ENCODE measurements at places on chromosomes 3 and 15. TPM values are rescaled to one million over a fixed set of nuclear protein-coding genes. Genes with fewer than 3 reads are reported as not detected.

NAALADL2 gene
- total RNA-seq, result 5.9 TPM

BCL2A1 gene
- not detected for total RNA-seq

CYP8B1 gene
- 0.43 TPM for total RNA-seq

CYP1A2 gene
- not detected for total RNA-seq

PHLDB2 gene
- 58.6 TPM for total RNA-seq

MITF gene
- total RNA-seq, result 27.4 TPM

DNA sequence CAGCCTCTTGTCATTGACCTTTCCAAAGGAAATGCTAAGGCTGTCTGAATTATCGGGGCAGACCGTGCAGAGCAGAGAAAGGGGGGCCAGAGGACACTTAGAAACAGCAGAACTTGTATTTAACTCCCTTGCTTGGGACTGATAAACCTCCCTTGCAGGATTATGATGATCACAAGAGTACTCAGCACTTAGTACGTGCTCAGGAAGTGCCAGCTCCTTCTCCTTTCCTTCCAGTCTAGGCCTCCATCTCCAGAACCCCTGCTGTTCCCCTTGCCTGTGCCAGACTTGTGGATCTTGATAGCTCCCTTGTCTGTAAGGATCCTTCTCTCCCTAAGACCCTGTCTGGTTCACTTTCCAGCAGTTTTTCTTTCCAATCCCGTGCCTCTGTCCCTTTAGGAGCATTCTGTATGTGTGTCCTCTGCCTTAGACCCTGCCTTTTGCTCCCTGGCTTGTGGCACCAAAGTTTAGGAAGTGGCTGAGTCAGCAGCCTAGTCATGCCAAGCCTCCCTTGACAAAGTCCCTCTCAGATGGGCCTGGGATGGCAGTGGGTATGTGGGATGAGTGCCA, 747 bp downstream of the SORD start:
- H3K27ac ChIP-seq, result peak overlapping the region; percentile 68
- no peak for DNase-seq
- no peaks in the 10 kb centered on the region for H3K4me1 ChIP-seq
- H3K36me3 ChIP-seq, result no peaks in the 10 kb centered on the region
- peak overlapping the region; percentile 73 for H3K4me3 ChIP-seq

DNA sequence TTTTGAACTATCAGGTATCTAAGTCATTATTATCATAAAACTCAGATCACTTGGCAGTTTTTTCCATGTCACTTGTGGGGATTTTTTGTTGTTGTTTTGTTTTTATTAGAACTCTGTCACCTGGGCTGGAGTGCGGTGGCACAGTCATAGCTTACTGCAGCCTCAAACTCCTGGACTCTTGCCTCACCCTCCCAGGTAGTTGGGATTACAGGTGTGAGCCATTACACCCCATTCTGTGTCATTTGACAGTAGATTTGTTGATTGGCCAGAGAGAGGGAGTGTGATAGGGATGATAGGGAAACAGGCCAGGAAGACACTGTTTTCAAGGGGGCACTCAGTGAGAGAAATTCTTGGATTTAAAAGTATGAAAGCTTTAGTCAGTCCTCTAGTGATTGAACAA, 54.7 kb upstream of the SCAANT1 start:
- H3K27me3 ChIP-seq, result no peaks in the 10 kb centered on the region
- H3K36me3 ChIP-seq, result no peaks in the 10 kb centered on the region
- H3K27ac ChIP-seq, result no peak overlapping the region
- no peak overlapping the region for H3K4me3 ChIP-seq
- DNase-seq, result no peak

- H3K27me3 ChIP-seq, result no peaks in the 10 kb centered on the region
- no peaks in the 10 kb centered on the region for H3K36me3 ChIP-seq
- H3K27ac ChIP-seq, result no peak overlapping the region
- no peak overlapping the region for H3K4me3 ChIP-seq
Measured at GRCh38 chr3:102299125-102299877, 135.5 kb upstream of the ZPLD1 start.

- H3K27ac ChIP-seq, result no peak overlapping the region
- H3K4me3 ChIP-seq, result no peak overlapping the region
- DNase-seq, result peak; percentile 68
- no peaks in the 10 kb centered on the region for H3K27me3 ChIP-seq
- H3K4me1 ChIP-seq, result no peaks in the 10 kb centered on the region
Measured at GRCh38 chr15:66865622-66866611, 163.9 kb downstream of the SMAD6 start.

DNA sequence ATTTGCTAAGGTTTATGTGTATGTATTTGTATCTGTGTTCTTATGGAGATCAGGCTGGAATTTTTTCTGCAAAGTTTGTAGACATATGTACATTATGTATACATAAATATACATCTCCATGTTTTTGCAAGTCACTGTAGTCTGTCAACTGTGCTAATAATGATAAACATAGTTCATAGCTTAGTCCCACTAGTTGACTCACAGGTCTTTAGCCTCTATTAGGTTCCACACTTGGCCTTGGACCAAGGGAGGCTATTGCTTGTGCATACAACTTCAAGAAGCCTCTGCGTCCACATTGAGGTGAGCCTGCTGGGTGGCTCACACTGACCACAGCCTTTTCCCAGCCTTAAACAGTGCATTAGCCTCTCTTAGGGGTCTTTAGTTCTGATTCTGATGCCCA, 243.8 kb upstream of the PEX5L start:
- no peaks in the 10 kb centered on the region for H3K4me1 ChIP-seq
- no peaks in the 10 kb centered on the region for H3K27me3 ChIP-seq
- H3K4me3 ChIP-seq, result no peak overlapping the region
- DNase-seq, result no peak

DNA sequence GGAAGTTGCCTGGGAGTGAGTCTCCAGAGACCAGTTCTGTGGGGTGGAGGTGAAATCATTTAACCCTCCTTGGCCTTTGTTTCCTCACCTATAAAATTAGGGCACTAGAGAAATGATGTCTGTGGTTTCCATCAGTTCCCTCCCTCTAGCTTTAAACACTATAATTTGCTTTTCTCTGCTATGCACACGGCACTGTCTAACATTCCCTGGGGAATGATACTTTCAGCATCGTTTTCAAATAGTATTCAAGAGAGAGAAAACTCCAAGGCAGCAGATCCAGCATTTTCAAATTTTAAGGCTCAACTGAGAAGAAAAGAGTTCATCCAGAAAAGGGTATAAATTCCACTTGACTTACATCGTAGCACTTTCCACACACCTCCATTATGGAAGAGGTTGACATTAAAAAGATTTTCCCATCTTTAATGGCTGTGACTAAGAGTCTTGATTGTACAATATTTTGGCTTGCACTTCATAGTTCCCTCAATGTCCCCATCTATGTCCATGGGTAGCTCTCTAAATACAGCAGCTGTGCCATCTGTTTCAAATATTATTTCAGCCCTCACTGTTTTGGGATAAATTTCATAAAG, 137.7 kb upstream of the ZPLD1 start:
- DNase-seq, result no peak
- no peaks in the 10 kb centered on the region for H3K27me3 ChIP-seq
- no peaks in the 10 kb centered on the region for H3K36me3 ChIP-seq
- H3K4me1 ChIP-seq, result no peaks in the 10 kb centered on the region
- H3K27ac ChIP-seq, result no peak overlapping the region
- H3K4me3 ChIP-seq, result no peak overlapping the region

DNA sequence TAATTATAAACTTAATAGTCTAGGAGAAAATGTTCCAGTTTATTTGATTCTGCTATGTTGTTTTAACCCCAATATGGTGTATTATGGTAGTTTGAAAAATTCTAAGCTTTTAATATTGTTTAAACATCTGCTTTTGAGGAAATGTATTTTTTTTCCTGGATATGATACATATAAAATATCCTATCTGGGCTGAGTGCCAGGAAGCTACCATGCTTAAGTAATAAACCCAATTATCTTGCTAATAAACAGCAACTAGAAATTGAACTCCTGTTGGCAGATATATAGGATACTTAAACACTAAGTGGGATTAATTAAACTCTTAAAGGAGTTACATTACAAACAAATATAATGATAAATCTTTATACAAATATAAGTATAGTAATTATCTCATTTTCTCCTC, 293.7 kb upstream of the GRM7 start:
- DNase-seq, result no peak
- no peak overlapping the region for H3K27ac ChIP-seq
- H3K36me3 ChIP-seq, result no peaks in the 10 kb centered on the region
- H3K27me3 ChIP-seq, result no peaks in the 10 kb centered on the region
- H3K4me1 ChIP-seq, result no peaks in the 10 kb centered on the region

- no peak overlapping the region for H3K27ac ChIP-seq
- H3K4me3 ChIP-seq, result no peak overlapping the region
- H3K36me3 ChIP-seq, result no peaks in the 10 kb centered on the region
- DNase-seq, result no peak
Measured at GRCh38 chr3:105828703-105829102, 40.1 kb downstream of the CBLB start.

- no peak overlapping the region for H3K4me3 ChIP-seq
- H3K27ac ChIP-seq, result no peak overlapping the region
- no peaks in the 10 kb centered on the region for H3K4me1 ChIP-seq
- no peaks in the 10 kb centered on the region for H3K27me3 ChIP-seq
- H3K36me3 ChIP-seq, result peaks cover 55% of the 10 kb centered on the region
Measured at GRCh38 chr3:12901623-12902045, 60.3 kb upstream of the RPL32 start.

DNA sequence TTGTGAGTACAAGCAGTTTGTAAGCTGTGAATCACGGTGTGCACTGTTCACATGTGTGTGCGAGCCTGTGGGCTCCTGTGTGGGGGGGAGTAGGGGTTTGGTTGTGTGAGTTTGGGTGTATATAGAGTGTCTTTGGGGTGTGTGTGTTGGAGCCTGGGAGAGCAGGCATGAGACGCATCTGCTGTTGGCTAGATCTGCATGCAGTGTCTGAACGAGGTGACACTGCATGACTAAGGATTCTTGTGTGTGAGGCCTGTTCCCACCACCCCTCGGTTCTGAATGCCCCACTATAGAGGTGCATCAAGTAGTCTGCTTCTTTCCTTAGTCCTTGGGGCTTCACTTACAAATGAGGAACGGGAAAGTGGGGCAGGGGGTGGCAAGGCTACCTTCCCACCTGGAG, 68.4 kb downstream of the MAGEF1 start:
- DNase-seq, result no peak
- no peak overlapping the region for H3K4me3 ChIP-seq
- H3K27ac ChIP-seq, result no peak overlapping the region

DNA sequence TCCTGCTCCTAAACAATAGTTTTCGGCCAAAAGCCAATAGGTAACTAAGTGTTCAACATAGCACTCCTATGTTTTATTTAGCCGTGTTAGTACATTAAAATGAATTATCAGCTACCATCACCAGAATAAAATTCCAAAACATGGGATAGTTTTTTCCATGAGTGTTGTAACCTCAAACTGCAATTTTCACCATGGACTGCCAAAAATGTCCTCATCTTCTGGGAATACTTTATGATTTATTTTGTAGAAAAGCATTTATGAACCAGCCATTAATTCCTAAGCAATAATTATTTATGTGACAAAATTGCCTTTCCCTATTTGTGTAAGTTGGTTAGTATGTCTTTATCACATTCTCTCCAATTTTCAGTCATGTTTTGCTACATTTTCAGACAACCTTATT, 438.1 kb downstream of the NAALADL2 start:
- H3K27me3 ChIP-seq, result no peaks in the 10 kb centered on the region
- no peak overlapping the region for H3K27ac ChIP-seq
- DNase-seq, result no peak
- H3K4me3 ChIP-seq, result no peak overlapping the region

- H3K27me3 ChIP-seq, result no peaks in the 10 kb centered on the region
- no peaks in the 10 kb centered on the region for H3K36me3 ChIP-seq
- no peak overlapping the region for H3K27ac ChIP-seq
- no peak overlapping the region for H3K4me3 ChIP-seq
Measured at GRCh38 chr3:57512166-57512565, 32.0 kb downstream of the DNAH12 start.

DNA sequence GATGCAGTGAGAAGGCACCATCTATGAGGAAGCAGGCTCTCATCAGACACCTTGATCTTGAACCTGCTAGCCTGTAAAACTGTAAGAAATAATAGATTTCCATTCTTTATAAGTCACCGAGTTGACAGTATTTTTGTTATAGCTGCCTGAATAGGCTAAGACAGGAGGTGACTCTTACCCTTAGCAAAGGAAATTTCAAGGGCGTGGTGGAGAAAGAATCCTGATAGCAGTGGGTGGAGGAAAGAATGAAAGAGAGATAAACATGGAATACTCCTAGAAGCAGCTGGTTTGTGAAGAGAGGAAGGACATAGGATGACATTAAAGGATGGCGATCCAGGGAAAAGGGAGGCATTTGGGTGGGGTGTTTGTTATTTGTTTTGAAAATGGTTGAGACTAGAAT, 41.4 kb downstream of the SIDT1 start:
- H3K27me3 ChIP-seq, result no peaks in the 10 kb centered on the region
- DNase-seq, result no peak
- H3K4me3 ChIP-seq, result no peak overlapping the region
- no peaks in the 10 kb centered on the region for H3K36me3 ChIP-seq
- no peak overlapping the region for H3K27ac ChIP-seq
- no peaks in the 10 kb centered on the region for H3K4me1 ChIP-seq

GRCh38 chr3:132432639-132433038, 15.3 kb downstream of the DNAJC13 start:
- H3K4me1 ChIP-seq, result no peaks in the 10 kb centered on the region
- no peak for DNase-seq
- H3K4me3 ChIP-seq, result no peak overlapping the region
- no peak overlapping the region for H3K27ac ChIP-seq

GRCh38 chr3:46102059-46102779, 74.9 kb upstream of the XCR1 start:
- no peak overlapping the region for H3K4me3 ChIP-seq
- no peak for DNase-seq
- no peaks in the 10 kb centered on the region for H3K27me3 ChIP-seq
- H3K36me3 ChIP-seq, result no peaks in the 10 kb centered on the region

GRCh38 chr15:100671858-100672543, 69.6 kb downstream of the ASB7 start:
- no peaks in the 10 kb centered on the region for H3K4me1 ChIP-seq
- H3K4me3 ChIP-seq, result no peak overlapping the region
- H3K36me3 ChIP-seq, result no peaks in the 10 kb centered on the region
- no peak overlapping the region for H3K27ac ChIP-seq
- DNase-seq, result no peak
- H3K27me3 ChIP-seq, result no peaks in the 10 kb centered on the region

GRCh38 chr3:83622526-83622925, 1336.3 kb upstream of the CADM2 start:
- H3K4me3 ChIP-seq, result no peak overlapping the region
- H3K27ac ChIP-seq, result no peak overlapping the region
- no peaks in the 10 kb centered on the region for H3K36me3 ChIP-seq

DNA sequence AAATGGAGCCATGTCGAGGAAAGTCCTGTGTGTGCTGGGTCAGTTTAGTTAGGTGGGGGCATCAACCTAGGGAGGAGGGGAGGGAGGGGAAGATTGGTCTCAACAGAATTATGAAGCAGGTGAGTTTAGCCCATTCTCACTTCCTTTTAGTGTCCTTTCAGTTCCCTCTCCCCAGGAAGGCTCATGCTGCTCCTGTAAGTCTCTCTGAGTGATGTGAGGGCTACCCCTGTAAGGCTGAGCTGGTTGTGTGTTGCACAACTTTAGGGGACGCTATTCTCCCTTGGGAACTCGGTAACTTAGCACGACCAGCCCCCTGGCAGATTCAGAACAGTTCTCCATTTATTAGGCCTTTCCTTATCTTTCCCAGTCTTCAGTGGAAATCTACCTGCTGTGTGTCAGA, 21.2 kb downstream of the IL5RA start:
- no peaks in the 10 kb centered on the region for H3K4me1 ChIP-seq
- no peaks in the 10 kb centered on the region for H3K27me3 ChIP-seq
- no peak overlapping the region for H3K4me3 ChIP-seq
- no peak overlapping the region for H3K27ac ChIP-seq
